ENCODE measurements at places on chromosomes 2 and 18.

DNA sequence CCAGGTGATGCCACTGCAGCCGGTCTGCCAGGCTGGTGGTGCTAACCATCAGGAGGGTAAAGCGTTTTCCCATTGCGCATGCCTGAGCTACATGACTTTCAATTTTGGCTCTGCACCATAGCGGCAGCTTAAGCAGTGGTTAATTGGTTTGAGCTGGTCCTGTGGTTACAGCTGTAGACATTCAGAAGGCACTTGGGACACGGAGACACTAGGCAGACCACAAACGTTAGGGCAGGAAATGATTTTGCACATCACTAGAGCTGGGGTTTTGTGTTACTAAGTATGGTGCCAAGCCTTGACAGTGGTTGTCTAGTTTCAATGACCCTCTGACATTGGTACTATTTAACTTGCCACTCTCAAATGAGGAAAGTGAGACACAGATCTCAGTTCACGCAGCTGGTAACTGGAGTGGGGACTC is 28.9 kb upstream of the CNOT11 start:
- DNase-seq = peak; percentile 6

- DNase-seq = no peak
These were observed 267.8 kb upstream of the REV1 start for GRCh38 chr2:99757611-99758114.

GRCh38 chr2:107063228-107063627 is 177.3 kb upstream of the ST6GAL2 start:
- no peak for DNase-seq

- no peak for DNase-seq
These were observed 16.7 kb downstream of the DDX1 start for GRCh38 chr2:15608392-15608761.

- DNase-seq = no peak
These were observed 193.4 kb upstream of the NRXN1 start for GRCh38 chr2:51225377-51225776.

DNA sequence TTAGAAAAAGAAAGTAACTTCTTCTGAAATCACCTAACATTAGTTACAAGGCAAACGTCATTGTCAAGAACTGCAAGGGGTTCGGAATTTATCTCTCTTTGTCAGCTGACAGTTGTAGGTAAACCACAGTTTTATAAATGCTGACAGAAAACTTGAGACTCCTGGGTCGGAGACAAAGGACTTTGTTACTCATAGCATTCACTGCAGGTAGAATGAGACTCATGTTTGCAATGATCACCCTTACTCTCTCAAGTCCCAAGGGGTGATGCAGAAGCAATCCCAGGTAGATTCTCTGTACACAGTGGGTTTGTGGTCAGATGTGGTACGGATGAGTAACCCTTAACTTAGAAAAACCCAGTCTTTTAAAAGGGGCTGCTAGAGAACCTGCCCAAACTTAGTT is 757.8 kb downstream of the TRIB2 start:
- DNase-seq = no peak

GRCh38 chr18:79434607-79435401 is 39.1 kb downstream of the NFATC1 start:
- no peak for DNase-seq

DNA sequence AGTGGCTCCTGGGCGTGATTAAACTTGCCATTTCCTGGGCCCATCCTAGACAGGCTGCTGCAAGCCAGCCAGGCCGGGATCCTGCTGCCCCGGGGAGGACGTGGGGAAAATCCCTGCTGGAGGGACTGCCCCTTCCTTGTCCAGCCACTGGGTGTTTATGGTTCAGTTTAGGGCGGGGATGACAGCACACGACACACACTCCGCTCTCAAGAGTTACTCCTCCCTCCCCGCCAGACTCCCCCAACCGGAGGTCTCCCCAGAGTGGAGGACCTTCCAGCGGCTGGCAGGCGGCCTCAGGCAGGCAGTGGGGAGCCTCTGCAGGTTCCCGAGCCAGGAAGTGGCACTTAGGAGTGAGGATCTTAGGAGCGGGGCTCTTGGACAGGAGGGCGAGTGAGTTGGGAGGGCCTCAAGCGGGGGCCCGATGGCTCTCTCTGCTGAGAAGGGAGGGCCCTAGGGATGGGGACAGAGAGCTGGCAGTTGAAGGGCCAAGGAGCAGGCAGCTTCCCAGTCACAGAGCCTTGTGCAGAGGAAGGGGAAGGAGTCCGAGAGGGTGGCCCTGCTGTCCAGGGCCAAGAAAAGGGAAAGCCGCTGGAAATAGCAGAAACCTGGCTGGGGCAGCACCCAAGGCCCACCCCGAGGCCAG is 5.7 kb upstream of the GPR35 start:
- DNase-seq = no peak

DNA sequence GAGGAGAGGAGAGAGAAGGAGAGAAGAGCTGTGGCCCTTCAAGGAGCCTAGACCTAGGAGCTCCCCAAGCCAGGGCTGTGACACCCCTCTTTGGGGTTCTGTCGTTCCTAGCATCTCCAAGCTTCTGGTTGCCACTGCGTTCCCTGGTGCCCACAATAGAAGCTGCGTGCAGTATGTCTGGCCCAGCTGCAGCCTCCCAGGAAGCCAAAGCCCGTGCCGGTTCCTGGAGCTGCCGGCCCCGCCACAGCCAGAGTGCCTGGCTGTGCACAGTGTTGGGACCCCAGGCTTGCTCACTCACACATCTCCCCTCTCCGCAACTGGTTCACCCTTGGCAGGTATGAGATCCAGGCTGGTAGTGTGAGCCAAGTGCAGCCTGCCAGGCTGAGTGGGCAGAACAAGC is 367.7 kb upstream of the MC4R start:
- no peak for DNase-seq

- DNase-seq = no peak
These were observed 263.7 kb downstream of the ALK start for GRCh38 chr2:29657674-29658073.

- DNase-seq = no peak
These were observed 40.8 kb downstream of the ATOH8 start for GRCh38 chr2:85794491-85795121.

DNA sequence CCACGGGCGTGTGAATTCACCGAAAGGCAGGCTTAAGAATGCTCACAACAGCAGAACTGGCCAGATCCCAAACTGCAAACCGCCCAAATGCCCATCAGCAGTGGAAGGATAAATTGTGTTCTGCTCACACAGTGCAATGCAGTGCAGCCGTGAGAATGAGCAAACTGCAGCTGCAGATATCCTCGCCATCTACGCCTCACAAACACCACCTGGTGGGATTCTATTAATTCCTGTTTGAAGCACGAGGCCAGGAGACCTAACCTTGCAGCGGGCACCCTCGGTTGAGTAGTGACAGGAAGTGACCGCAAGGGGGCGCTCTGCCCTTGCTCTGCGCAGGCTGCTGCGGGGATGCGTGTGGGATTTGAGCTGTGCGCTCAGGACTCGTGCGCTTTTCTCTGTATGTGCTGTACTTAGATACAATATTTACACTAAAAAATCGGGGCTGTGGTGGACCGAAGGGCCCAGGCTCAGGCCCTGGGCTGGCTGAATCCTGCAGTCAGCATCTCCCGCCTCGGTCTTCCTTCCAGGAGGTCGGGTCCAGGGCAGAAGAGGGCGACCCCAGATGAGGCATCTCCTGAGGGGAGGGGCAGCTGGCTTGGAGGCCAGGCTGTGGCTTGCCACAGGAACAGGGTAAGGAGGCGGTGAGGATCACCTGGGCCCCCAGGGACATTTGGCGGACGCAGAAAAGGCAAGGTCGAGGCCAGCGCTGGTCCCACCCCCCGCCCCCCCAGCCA is 19.8 kb upstream of the PDIA6 start:
- peak; percentile 74 for DNase-seq

DNA sequence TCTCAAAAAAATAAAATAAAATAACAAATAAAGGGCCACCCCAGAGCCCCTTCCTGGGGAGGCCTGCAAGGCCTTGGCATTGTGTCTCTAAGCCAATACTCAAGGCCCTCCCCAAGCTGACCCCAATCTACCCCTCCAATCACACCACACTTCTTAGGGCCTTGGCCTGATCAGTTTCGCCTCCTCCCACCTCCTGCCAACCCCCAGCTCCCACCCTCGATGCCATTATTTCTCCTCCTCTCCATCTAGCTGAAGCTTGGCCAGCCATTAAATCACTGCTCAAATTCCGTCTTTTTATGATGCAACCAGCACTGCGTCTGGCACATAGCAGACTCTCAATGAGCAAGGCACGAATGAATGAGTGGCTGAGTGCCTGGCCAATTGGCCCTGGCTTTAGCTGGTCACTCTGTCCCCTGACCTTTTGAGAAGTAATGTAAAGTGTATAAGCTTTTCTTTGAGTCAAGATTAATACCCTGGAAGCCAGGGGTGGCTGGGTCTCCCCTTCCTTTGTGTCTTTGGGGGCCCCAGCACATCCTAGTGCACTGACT is 55.9 kb downstream of the SMAD7 start:
- DNase-seq = no peak

DNA sequence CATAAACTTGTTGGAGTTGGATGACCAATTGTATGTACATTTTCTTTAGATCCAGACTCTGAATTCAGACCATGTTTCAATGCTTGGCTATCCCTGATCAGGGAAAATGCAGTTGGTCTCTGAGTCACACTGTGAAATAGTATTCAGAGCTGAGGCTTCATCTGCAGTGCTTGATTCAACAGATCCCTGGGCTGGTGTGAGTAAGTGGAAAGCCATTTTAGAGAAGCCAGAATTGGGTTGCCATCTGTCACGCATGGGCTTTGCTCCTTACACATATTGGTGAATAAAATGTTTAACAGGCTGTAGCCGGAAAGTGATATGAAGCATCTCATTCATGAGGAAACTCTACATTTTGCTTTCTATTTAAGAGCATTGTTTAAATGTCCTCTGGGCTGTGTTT is 50.0 kb upstream of the ACYP2 start:
- no peak for DNase-seq

DNA sequence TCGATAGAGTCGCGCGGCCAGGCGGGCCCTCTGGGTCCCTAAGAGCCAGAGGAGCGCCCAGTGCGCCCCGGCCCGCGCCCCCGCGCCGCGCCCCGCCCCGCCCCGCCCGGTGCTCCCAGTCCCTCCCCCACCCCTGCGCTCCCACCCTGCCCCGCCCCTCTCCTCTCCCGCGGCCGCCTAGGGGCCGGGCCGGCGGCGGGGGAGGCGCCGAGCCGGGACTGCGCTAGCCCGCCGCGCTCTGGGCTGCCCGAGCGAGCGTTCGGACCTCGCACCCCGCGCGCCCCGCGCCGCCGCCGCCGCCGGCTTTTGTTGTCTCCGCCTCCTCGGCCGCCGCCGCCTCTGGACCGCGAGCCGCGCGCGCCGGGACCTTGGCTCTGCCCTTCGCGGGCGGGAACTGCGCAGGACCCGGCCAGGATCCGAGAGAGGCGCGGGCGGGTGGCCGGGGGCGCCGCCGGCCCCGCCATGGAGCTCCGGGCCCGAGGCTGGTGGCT is at the start of gene GPC1:
Gene GPC1 (plus strand): TSS at position 207 of the 491 bp plus-strand sequence. CDS start 256 bp downstream, at position 463.
- peak; percentile 41 for DNase-seq

- no peak for DNase-seq
These were observed 98.2 kb downstream of the DYSF start for GRCh38 chr2:71551631-71551915.

- no peak for DNase-seq
These were observed 36.0 kb downstream of the ARHGEF4 start for GRCh38 chr2:130872741-130873125.

- no peak for DNase-seq
These were observed 39.6 kb downstream of the HS1BP3 start for GRCh38 chr2:20611077-20611843.

GRCh38 chr2:69514406-69514805 is 77.2 kb upstream of the NFU1 start:
- no peak for DNase-seq

DNA sequence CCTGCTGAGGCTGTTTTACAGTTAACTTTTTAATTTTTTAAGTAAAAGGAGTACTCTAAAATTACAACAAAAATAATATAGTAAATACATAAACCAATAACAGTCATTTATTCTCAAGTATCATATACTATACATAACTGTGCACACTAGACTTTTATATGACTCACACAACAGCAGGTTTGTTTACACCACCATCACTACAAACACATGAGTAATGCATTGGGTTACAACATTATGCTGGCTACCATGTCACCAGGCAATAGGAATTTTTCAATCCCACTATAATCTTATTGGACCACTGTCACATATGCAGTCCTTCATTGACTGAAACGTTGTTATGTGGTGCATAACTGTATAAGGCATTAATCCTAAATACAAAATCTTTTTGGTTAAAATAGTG is 42.5 kb downstream of the RASGRP3 start:
- DNase-seq = no peak

DNA sequence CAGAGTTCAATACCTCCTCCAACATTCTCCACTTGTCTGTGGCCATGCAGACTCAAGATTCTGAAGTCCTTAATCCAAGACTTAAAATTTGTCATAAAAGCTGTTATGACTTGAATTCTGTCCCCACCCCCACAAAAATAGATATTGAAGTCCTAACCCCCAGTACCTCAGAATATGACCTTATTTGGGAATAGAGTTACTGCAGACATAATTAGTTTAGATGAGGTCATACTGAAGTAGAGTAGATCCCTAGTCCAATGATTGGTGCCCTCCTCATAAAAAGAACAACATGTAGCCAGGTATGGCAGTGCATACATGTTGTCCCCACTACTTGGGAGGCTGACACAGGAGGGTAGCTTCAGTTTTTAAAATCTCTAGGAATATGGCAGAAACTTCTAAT is 9.2 kb downstream of the TPGS2 start:
- no peak for DNase-seq

GRCh38 chr2:28521663-28522062 is 25.8 kb downstream of the PLB1 start:
- no peak for DNase-seq

- DNase-seq = no peak
These were observed 145.6 kb downstream of the FAM161A start for GRCh38 chr2:61707984-61708852.
